ENCODE measurements at places on chromosomes 6 and 20. TPM values are rescaled to one million over a fixed set of nuclear protein-coding genes. Genes with fewer than 3 reads are reported as not detected.

SLC17A5 gene
- total RNA-seq, result 12.2 TPM

SEMG1 gene
- not detected for total RNA-seq

CD2AP gene
- total RNA-seq, result 2.8 TPM

FAM209A gene
- not detected for total RNA-seq

C4B gene
- total RNA-seq, result 48.8 TPM

CST4 gene
- total RNA-seq, result not detected

GHRH gene
- not detected for total RNA-seq

SGK2 gene
- not detected for total RNA-seq

PARD6B gene
- 0.43 TPM for total RNA-seq

SSTR4 gene
- total RNA-seq, result not detected

PTCHD4 gene
- 2.5 TPM for total RNA-seq

PRND gene
- total RNA-seq, result not detected

LINC00237 gene
- total RNA-seq, result not detected

Measured in pericardium fibroblast (primary cell).